ENCODE measurements at places on chromosomes 2 and 18.

DNA sequence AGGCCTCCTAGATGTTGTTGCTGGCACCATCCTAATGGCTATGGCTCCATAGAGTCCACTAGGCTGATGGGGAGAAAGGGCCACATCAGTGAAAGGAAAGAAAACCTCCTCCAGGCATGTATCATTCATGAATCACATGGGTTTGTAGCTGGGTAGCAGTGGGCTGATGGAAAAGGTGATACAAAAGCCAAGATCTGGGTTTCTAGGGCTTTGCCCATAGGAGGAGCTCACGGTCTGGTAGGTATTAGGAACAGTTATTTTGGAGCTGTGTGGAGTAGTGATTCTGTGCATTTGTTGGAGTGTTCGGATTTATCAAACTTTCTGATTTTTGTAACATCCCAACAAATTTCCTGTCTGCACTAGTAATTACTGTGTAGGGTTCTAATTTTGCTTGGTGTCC, 259.2 kb downstream of the SLC4A3 start:
- DNase-seq, result no peak

GRCh38 chr2:88016960-88017779, 823 bp upstream of the RNU2-63P start:
- DNase-seq, result no peak

GRCh38 chr2:1563084-1563857, 150.0 kb downstream of the TPO start:
- DNase-seq, result no peak

GRCh38 chr2:192099742-192100141, 95.0 kb downstream of the TMEFF2 start:
- no peak for DNase-seq

GRCh38 chr2:52512760-52513159, 1254.8 kb upstream of the CHAC2 start:
- DNase-seq, result no peak

DNA sequence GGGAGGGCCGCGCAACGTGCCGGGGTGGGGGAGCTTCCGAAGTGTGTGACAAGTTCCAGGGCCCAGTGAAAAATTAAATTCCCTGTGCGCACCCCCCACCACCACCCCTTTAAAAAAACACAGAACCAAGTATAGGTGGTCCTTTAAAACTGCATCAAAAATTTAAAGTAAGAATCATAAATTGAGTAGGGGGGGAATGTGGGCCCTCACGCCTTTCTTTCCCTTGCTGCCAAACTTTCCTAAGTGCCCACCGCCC, 2.5 kb downstream of the BCL11A start:
- DNase-seq, result no peak

GRCh38 chr2:77398970-77399600, 123.1 kb downstream of the LRRTM4 start:
- DNase-seq, result no peak

DNA sequence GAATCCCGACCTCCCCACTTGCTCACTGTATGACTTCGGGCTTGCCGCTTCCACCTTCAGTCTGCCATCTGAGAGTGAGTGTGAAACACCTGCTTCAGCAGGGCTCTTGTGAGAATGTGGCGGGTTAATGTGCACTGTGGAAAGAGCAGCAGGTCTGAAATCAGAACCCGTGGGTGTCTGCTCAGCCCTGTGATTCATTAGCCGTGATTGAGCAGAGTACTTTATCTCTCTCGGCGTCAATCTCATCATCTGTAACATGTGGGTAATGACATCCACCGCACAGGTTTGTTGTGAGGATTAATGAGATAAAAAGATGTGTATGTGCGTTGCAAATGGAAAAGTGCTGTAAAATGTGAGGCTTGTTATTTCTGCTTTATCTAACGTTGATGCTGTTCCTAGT, 128.6 kb downstream of the LRATD1 start:
- DNase-seq, result no peak

GRCh38 chr18:13483316-13484270, 242.8 kb downstream of the FAM210A start:
- DNase-seq, result no peak

GRCh38 chr2:232026910-232027309, 65.4 kb downstream of the DIS3L2 start:
- DNase-seq, result no peak

All from hindlimb muscle (tissue), 1 donor.